Activated naive CD4-positive, alpha-beta T cell treated with anti-CD3 and anti-CD28 coated beads, Interleukin-2, amount 50 U/mL, for 16 hours (primary cell): ENCODE measurements at places on chromosomes 16 and 17.
A peak's percentile ranks its signal among the peaks of the same experiment; 100 is the strongest.

GRCh38 chr17:559551-560431 lies 154.8 kb downstream of the VPS53 start:
- DNase-seq, result no peak

- no peak for DNase-seq
Observed at GRCh38 chr17:79298799-79299198, 224.2 kb downstream of the ENGASE start.

GRCh38 chr17:9644910-9645751 lies at the start of gene USP43:
Gene USP43, plus strand, starts transcription at chr17:9645517. Its CDS starts 116 bp downstream, at chr17:9645633.
- DNase-seq, result peak; percentile 17

GRCh38 chr17:39777534-39778365 lies 40.0 kb downstream of the GRB7 start:
- DNase-seq, result no peak

GRCh38 chr17:17849845-17850373 lies 13.1 kb upstream of the SREBF1 start:
- DNase-seq, result peak; percentile 55
